HTR-8/SVneo (cell line): ENCODE measurements at places on chromosomes 2 and 18.

DNA sequence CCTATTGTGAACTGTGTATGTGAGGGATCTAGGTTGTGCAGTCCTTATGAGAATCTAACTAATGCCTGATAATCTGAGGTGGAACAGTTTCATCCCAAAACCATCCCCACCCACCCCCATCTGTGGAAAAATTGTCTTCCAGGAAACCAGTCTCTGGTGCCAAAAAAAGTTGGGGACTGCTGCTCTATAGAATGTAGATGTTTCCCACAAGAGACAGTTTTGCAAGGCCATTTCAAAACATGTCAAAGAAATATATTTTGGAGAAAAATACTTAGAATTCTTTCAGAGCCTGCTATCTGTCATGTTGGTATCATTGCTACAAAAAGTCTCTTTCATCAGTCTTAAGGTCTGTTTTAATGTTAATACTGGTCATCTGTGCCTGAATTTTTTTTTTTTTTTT is 4.1 kb upstream of the SLC39A10 start:
- no peak for DNase-seq

GRCh38 chr2:160168878-160169277 is 31.2 kb downstream of the ITGB6 start:
- no peak for DNase-seq

GRCh38 chr2:12930391-12930790 is 213.7 kb downstream of the TRIB2 start:
- DNase-seq, result no peak

DNA sequence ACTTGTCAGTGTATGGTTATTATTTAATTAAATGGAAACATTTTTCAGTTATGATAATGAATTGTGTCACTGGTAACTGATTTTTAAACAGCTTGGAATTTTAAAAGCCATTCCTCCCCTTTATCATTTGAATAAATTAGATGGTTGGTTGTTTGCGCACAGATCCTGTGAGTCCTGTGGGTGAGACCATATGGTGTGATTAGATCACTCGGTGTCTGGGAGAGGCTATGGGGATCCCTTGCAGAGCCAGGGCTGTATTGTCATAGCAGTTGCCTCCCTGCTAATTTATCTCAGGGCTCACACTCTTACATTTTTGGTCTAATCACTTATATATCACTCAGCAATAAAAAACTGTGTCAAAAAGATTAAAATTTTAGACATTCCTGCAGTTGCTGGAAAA is 133.5 kb downstream of the ASXL3 start:
- DNase-seq, result no peak

DNA sequence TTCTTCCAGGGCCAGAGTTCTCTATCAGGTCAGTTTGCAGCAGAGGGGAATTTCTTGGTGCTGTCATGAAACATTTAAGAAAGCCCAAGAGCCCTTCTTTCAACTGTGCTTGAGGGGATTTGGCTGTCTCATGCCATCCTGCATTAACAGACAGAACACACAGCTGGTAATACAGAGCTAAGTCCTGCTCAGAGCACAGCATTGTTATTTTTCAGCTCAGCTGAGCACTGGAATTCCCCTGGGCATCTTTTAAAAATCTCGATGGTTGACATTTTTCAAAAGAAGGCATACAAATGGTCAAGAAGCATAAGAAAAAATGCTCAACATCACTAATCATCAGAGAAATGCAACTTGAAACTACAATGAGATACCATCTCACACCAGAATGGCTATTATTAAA is 14.9 kb upstream of the IL1R2 start:
- DNase-seq, result no peak

GRCh38 chr2:58289029-58289428 is 47.9 kb upstream of the FANCL start:
- DNase-seq, result no peak

DNA sequence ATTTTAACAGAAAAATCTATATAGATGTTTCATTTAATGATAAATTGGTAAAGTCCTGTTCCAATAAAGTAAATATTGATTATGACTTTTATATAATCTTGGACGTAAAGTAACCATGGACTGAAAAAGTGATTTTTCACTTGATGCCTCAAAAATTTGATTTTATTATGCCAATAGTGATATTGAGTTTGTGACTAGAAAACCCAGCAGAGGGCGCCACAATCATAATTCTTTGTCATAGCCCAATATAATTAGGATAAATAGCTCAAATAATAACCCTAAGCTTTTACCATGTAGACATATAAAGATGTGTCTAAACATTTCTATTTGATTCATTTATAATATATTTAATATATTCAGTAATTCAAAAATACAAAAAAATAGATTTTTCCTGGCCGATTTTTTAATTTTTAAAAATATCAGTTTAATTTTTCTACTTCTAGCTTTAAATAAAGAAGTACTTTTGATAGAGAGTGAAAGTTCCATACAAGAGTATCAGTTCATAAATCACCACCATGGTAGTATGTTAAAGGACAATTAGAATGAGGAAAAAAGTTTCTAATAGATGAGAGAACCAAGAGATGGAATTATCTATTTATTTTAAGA is 30.7 kb downstream of the CAMKMT start:
- DNase-seq, result peak; percentile 18

GRCh38 chr2:188369365-188369764 is 77.7 kb downstream of the GULP1 start:
- DNase-seq, result peak; percentile 63

DNA sequence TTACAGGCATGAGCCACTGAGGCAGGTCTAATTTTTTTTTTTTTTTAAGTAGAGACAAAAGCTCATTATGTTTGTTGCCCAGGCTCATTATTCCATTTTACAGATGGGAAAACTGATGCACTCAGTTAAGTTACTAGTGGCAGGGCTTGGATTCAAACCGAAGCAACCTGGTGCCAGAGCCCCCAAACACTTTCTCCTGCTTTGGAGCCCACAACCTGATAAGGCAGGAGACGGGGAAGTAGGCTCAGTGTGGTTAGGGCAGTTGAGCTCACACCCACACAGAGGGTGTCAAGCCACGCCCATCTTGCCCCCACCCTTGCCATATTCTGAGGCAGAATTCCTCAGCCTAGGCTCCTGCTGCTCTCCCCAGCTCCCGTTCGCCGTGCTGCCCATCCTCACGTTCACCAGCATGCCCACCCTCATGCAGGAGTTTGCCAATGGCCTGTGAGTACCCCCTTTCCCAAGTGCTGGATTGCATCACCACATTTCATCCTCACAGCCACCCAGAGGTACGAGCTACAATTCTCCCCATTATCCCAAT is 5.8 kb upstream of the CTDSP1 start:
- DNase-seq, result no peak

DNA sequence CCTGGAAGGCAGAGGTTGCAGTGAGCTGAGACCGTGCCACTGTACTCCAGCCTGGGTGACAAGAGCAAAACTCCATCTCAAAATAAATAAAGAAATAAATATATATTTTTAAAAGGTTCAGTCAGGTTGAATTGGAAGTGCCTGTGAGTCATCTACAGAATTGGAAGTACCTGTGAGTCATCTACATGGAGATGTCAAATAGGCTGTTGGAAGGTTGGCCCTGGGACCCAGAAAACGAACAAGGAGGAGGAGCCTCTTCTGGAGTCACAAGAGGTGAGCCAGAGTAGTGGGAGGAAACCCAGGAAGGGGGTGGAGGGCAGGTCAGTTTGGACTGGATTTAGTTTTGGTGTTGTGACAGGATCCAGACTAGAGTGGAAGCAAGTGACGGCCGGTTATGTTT is 15.2 kb upstream of the SCYGR1 start:
- DNase-seq, result no peak

DNA sequence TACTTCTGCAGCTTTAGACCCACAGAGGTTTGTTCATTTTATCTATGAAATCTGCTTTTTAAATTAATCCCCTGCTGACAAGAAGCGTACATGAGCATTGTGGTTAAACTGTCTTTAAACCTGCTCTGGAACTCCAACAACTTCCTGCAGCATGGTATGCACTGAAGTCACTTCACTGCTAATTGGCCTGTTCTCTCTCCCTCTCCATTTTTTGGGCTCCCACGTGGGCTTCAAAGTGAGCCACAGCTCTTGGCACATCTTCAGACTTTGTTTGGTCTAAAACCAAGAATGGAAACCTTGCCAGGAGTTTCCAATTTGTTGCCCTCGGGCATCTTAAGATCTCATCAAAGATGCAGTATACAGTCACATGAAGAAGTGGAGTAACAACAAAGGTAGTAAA is 311.4 kb downstream of the LRRTM1 start:
- no peak for DNase-seq

- DNase-seq, result no peak
These were observed 20.3 kb upstream of the MARCO start for GRCh38 chr2:118921646-118922045.

DNA sequence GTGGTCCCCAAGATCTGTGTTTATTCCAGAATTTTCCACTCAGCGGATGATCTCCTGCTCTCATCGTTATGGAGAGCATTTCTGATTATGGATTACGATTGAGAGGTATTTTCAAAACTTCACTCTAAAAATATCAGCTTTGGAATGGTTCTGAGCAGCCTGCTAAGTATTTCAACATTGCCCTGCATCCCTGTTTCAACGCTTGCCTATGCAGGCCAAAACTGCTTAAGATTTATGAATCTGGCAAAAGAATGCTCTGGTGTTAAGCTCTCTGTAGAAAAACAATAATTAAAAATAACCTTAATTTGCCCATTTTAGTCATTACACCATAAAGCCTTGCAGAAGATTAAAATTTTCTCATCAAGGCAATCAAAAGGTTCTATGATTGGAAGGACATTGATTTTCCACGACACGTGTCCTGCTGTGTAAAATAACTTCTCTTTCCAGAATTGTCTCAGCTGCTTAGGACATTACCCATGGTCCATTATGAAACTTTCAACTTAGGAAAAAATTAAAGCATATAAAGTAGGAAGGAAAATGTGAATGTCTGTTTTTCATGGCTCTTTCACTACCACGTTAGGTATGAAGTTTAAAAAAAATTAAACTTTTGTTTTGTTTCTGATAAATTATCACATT is 229.9 kb downstream of the ACKR3 start:
- DNase-seq, result no peak

GRCh38 chr2:39156107-39156506 is 35.3 kb upstream of the SOS1 start:
- DNase-seq, result no peak

GRCh38 chr18:79989195-79989497 is 783 bp upstream of the TXNL4A start:
- DNase-seq, result no peak

- no peak for DNase-seq
These were observed 477.0 kb downstream of the RNF144A start for GRCh38 chr2:7394195-7394594.

- no peak for DNase-seq
These were observed 46.4 kb downstream of the ADCY3 start for GRCh38 chr2:24873619-24874018.

DNA sequence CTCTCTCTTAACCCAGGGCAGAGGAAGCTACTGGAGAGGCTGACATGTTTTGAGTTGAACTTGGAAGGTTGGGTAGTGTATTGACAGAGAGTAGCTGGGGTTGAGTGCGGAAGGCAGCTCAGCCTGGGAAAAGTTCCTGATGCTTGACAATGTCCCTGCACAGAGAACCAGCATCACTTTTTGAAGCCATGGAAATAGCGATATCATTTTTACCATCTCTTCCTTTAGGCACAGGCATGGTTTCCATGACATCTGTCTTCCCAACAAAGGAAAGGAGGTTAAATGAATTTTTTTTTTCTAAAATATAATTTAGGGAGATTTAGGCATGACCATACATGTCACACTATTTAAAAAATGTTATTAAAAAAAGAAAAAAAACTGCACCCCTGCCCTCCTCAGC is 78.3 kb upstream of the KCNE4 start:
- DNase-seq, result no peak

DNA sequence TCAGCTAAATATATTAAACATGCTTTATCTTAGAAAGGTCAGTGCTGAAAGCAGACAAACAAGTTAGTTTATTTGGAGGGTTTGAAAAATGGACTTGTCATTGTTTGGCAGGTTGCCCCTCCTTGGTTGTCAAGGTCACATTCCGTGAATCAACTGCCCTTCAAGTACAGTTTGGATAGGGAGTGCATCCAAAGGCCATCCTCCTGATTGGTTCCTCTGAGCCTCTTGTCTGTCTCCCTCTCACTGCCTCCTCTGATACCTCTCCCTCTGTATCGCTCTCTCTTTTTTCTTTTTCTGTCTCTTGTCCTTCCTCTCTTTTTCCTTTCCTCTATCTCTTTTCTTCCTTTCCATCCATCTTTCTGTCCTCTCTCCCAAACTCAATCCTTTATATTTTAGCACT is 5.4 kb downstream of the ITGAV start:
- DNase-seq, result no peak

- no peak for DNase-seq
These were observed 224.0 kb downstream of the TXNL1 start for GRCh38 chr18:56414357-56414756.

GRCh38 chr18:58135183-58135641 is 91.2 kb downstream of the NEDD4L start:
- no peak for DNase-seq

DNA sequence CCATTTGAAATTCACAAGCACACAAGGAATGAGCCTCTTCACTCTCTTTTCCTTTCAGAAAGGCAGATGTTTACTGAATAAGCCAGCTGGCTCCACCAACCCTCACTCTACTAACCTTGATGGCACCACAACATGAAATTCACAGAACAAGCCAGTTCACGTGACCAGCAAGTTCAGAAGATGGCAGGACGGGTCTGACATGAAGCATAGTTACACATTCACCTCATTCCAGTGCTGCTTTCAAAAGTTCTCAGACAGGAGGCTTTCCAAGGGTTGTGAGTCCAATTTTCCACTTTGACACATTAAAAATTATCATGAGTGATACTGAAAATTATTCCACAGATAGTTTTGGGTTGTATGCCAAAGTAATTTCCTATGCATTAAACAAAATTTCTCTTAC is 74.2 kb upstream of the MBOAT2 start:
- no peak for DNase-seq

DNA sequence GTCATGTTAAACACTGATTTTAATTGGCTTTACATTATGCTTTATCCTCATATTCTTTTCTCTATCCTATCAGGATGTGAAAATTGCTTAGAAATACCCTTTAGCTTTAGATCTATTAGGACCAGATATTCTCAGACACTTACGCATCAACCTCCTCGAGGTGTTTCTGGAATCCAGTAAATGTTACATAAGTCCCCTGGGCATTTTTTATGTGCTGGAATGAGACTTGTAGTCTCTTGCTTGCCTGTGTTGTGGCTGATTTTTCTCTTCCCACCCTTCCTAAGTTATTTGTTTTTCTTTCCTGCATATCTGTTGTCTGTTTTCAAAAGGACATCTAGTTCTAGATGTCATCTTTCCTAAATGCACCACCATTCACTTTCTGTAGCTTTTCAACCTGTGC is 197.1 kb downstream of the CCDC85A start:
- DNase-seq, result no peak
